ENCODE measurements at places on chromosomes 16 and 17.

DNA sequence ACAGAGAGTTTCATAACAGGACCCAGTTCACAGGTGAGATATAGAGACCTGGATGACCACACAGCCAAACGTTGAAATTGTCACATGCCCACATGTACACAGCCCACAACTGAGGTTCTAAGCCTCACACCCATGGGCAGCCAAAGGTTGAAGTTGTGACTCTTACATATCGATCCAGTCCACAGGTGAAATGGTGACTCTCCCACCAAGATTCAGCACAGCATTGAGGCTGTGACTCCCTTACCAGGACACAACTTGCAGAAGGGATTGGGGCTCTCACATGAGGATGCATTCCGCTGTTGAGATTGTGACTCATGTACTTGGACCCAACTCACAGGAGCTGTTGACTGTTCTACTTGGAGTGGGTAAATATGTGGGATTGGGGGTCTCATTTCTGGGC is 1836.4 kb downstream of the TP53TG3F start:
- H3K27me3 ChIP-seq: no peaks in the 10 kb centered on the region
- peaks cover 6% of the 10 kb centered on the region for H3K36me3 ChIP-seq
- no peak overlapping the region for H3K27ac ChIP-seq
- DNase-seq: no peak
- peaks cover 20% of the 10 kb centered on the region for H3K4me1 ChIP-seq

GRCh38 chr16:71328151-71328550 is 30.4 kb upstream of the CALB2 start:
- no peaks in the 10 kb centered on the region for H3K27me3 ChIP-seq
- H3K27ac ChIP-seq: no peak overlapping the region
- H3K36me3 ChIP-seq: no peaks in the 10 kb centered on the region
- H3K4me1 ChIP-seq: no peaks in the 10 kb centered on the region
- DNase-seq: no peak
- H3K4me3 ChIP-seq: no peak overlapping the region

- no peak overlapping the region for H3K27ac ChIP-seq
- H3K4me3 ChIP-seq: no peak overlapping the region
- peaks cover 12% of the 10 kb centered on the region for H3K36me3 ChIP-seq
Observed at GRCh38 chr16:29903590-29903989, 3.3 kb downstream of the ASPHD1 start.

DNA sequence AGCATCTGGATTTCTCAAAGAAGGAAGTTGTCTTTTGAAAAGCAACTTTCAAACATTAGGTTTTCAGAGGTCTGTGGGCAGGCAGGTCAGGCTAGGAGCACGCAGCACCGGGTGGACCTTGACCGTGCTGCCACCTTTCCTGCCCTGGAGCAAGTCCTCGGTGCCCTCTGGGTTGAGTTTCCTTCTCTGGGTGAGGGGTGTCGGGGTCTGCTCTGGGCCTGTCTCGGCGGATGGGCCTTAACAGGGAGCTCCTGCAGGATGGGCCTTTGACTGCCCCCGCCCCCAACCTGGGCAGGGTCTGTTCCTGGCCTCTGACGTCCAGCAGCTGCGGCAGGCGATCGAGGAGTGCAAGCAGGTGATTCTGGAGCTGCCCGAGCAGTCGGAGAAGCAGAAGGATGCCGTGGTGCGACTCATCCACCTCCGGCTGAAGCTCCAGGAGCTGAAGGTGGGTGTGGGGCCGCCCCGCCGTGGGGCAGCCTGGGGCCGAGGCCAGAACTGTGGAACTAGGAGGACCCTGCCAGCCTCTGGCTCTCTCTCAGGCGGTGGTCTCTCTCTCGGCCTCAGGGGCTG is 8.7 kb downstream of the DEF8 start:
- no peak overlapping the region for H3K4me3 ChIP-seq
- no peak overlapping the region for H3K27ac ChIP-seq
- H3K36me3 ChIP-seq: peaks cover 32% of the 10 kb centered on the region
- DNase-seq: no peak

GRCh38 chr17:9959377-9959981 is 54.4 kb upstream of the RCVRN start:
- peak; percentile 34 for DNase-seq
- no peaks in the 10 kb centered on the region for H3K36me3 ChIP-seq
- H3K4me3 ChIP-seq: no peak overlapping the region
- peaks cover 35% of the 10 kb centered on the region for H3K27me3 ChIP-seq
- no peaks in the 10 kb centered on the region for H3K4me1 ChIP-seq
- no peak overlapping the region for H3K27ac ChIP-seq

- peaks cover 37% of the 10 kb centered on the region for H3K4me1 ChIP-seq
- H3K27me3 ChIP-seq: no peaks in the 10 kb centered on the region
- H3K36me3 ChIP-seq: peaks cover 10% of the 10 kb centered on the region
- no peak overlapping the region for H3K27ac ChIP-seq
- peak; percentile 49 for DNase-seq
Observed at GRCh38 chr16:74738113-74738541, 36.5 kb downstream of the FA2H start.

DNA sequence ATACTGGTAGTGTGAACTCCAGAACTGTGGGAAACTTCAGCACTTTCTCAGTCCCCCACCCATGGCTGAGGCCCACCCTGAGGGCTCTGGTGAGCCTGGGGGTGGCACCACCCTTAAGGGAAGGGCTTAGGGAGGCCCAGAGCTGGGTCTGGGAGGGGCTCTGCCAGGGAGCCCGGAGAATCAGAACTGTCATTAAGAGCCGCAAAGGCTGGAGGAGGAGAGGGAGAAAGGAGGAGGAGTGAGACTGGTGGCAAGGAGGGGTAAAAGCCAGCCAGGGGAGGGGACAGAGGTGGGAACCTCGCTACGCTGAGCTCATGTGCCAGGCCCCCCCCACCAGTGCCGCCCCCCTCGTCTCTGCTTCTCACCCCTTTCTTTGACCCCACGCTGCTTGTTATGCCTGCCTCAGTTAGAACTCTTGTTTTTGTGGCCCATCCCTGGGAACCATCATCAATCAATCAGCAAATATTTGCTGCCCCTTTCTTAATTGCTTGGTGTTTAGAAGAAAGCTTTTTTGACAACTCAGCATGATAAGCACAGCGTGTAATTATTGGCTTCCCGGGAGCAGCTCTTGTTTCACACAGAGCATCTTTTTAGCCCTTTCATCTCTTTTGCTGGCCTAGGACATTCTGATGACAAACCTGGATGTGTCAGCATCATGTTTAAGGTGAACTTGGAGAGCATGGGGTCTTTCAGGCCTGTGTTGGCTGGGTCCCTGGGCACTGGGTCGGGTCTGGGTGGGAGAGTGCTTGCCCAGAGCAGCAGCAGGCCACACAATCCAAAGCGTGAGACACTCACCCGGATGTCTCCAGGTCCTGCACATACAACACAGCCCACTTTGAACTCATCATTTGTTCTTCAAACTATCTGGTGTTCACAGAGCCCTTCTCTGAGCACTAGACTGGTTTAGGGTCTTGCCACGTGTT is 77.7 kb downstream of the NETO2 start:
- no peak for DNase-seq
- H3K4me3 ChIP-seq: no peak overlapping the region
- H3K27ac ChIP-seq: no peak overlapping the region
- H3K36me3 ChIP-seq: no peaks in the 10 kb centered on the region
- no peaks in the 10 kb centered on the region for H3K27me3 ChIP-seq

DNA sequence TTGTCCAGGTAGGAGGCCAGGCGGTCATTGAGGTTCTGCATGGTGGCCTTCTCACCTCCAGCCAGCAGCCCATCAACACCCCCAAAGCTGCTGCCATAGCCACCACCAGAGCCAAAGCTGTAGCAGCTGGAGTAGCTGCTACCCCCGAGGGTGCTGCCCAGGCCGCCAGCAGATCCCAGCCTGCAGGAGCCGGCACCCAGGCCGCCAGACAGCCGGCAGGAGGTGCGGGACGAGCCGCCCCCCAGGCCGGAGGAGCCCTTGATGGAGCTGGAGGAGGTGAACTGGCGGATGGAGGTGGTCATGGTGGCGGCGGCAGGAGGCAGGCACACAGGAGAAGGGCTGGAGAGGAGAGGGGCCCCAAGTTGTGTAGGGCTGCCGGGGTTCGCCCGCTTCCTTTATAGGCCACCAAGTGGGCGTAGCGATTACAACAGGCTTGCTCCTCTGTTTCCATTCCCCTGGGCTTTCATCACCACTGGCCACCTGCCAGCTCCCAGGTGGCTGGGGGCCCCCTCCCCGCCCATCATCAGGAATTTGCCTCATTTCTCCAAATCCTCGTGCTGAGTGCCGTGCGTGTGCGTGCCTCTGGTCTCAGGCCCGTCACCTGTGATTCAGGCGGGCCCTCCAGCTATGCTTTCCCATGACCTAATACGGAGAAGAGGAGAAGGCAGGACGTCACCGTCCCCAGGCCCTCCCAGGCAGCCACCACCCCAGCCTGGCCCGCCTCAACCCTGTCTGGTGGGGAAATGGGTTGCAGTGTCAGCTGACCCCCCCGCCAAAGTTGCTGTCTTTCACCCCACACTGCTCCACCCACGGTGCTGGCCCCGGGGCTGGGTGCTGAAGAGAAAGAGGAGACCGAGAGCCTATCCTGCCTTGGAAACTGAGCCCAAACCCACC is at the start of gene KRT17:
KRT17 (minus strand) TSS at position 368 of the 894 bp plus-strand sequence; CDS start at position 302, 66 bp downstream.
- DNase-seq: peak; percentile 93
- no peaks in the 10 kb centered on the region for H3K27me3 ChIP-seq
- H3K27ac ChIP-seq: peak within 1 kb of the TSS; percentile 89
- H3K36me3 ChIP-seq: peaks cover 54% of the 10 kb centered on the region
- peaks cover 47% of the 10 kb centered on the region for H3K4me1 ChIP-seq

DNA sequence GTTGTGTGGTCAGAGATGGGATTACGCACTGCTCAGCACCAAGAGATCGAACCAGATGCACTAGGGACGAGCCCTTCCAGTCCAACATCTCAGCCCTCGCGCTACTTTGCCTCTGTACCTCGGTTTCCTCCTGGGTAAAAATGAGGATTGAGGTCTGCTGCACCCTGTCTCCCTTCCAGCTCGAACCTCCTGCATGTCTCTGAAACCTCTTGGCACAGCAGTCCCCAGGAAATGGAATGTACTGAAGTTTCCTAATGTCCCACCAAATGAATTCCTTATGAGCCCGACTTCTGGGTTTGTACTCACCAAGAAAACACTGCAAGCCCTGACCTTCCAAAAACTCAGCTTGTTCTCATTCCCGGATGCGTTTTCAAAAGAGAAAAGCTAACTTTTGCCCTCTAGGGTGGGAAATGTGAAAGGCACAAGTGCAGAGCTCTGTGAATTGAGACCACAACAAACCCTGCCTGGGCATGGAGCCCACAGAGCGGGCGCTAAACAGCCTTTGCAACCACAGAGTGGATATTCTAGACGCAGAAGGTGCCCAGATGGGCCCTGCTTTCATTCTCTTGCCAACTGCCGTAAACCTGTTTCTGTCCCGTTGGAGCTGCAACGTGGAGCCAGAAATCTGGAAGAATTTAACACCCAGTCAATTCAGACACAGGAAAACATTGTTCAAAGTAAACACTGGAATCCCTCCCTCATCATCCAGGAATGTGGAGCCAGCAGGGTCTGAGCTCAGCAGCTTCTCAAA is 10.3 kb downstream of the CDRT4 start:
- no peak for DNase-seq
- no peaks in the 10 kb centered on the region for H3K4me1 ChIP-seq
- H3K36me3 ChIP-seq: peaks cover 6% of the 10 kb centered on the region
- no peak overlapping the region for H3K4me3 ChIP-seq
- H3K27me3 ChIP-seq: no peaks in the 10 kb centered on the region
- H3K27ac ChIP-seq: no peak overlapping the region

- H3K27ac ChIP-seq: no peak overlapping the region
- H3K4me1 ChIP-seq: peaks cover 4% of the 10 kb centered on the region
- H3K4me3 ChIP-seq: no peak overlapping the region
- no peak for DNase-seq
- H3K27me3 ChIP-seq: peaks cover 54% of the 10 kb centered on the region
- peaks cover 6% of the 10 kb centered on the region for H3K36me3 ChIP-seq
Observed at GRCh38 chr17:76075364-76076145, 974 bp downstream of the GALR2 start.

DNA sequence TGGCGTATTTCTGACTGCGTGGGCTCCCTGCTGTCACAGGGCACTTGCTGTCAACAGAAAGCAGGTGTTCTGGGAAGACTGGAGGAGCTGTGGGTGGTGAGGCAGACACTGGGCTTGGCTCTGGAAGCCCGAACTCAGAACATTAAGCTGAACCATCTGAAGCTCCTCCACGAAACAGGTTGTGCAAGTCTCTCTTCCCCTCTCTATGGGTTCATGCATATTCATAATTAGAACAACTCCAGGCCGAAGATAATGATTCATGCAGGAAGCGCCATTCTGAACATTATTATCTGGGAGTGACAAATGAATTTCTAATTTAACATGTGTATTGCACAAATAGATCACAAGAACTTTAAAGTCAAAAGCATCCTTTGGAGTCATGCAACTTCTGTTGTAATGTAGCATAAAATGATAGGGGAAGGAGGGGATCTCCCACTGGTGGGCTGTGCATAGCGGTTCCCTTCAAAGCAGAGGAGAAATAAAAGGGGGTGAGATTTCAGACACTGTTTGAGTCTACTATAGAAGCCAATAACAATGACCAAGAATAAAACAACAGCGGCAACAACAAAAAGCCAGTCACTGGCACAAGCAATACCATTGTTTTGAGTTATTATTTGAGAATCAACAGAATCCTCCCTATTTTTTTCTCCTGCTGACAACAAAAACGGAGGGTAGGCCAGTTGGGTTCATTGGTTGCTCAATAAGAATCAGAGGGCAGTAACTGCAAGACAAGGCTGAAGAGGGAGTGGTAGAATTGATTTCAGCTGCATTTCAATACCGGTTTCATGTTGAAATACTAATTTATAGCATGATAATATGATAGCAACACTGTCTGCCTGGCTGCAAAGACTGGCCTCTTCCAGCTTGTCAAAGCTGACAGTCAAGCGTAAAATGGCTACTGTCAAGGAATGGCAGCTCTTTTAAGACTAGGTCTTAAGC is 407.3 kb downstream of the XYLT1 start:
- no peak overlapping the region for H3K27ac ChIP-seq
- H3K36me3 ChIP-seq: no peaks in the 10 kb centered on the region
- no peaks in the 10 kb centered on the region for H3K27me3 ChIP-seq
- no peak overlapping the region for H3K4me3 ChIP-seq

DNA sequence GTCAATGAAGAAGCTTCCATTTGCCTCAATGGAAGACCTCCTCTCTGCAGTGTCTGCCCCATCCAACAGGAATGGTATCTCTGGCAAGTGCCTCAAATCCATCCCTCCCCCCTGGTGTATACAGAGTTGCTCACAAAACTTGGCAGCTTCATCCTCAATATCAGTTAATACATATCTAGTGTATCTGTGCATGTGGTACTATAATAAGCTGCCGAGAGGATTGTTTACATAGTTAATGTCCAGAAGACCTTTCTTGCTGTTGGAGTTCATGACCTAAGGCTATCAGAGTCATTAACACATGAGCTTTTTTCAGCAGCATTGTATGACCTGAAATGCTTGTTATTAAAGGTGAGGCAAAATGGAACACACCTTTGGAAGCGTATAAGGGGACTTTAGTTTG is 14.0 kb upstream of the RASL10B start:
- H3K4me1 ChIP-seq: peaks cover 14% of the 10 kb centered on the region
- H3K4me3 ChIP-seq: peak overlapping the region; percentile 4
- H3K27ac ChIP-seq: no peak overlapping the region
- no peaks in the 10 kb centered on the region for H3K27me3 ChIP-seq

- no peak overlapping the region for H3K4me3 ChIP-seq
- peaks cover 4% of the 10 kb centered on the region for H3K36me3 ChIP-seq
- H3K4me1 ChIP-seq: no peaks in the 10 kb centered on the region
- peak; percentile 48 for DNase-seq
- H3K27me3 ChIP-seq: no peaks in the 10 kb centered on the region
- no peak overlapping the region for H3K27ac ChIP-seq
Observed at GRCh38 chr16:84689111-84689510, 10.7 kb upstream of the USP10 start.

All from MCF 10A (cell line).